ENCODE measurements at places on chromosomes 7 and 10.

DNA sequence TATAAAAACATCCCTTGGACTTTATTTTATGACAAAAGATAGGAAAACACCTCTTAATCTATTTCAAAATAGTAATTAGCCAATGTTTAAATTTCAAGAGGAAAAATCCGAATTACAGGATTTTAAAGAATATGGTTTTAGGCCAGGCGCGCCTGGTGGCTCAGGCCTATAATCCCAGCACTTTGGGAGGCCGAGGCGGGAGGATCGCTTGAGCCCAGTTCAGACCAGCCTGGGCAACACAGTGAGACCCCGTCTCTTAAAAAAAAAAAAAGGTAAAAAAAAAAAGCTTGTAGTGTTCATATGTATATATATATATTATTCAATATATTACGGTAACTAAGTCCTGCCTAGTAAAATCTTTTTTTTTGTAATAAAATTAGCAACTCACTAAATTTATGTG lies 1.4 kb downstream of the BNIP3 start:
- no peak for DNase-seq

DNA sequence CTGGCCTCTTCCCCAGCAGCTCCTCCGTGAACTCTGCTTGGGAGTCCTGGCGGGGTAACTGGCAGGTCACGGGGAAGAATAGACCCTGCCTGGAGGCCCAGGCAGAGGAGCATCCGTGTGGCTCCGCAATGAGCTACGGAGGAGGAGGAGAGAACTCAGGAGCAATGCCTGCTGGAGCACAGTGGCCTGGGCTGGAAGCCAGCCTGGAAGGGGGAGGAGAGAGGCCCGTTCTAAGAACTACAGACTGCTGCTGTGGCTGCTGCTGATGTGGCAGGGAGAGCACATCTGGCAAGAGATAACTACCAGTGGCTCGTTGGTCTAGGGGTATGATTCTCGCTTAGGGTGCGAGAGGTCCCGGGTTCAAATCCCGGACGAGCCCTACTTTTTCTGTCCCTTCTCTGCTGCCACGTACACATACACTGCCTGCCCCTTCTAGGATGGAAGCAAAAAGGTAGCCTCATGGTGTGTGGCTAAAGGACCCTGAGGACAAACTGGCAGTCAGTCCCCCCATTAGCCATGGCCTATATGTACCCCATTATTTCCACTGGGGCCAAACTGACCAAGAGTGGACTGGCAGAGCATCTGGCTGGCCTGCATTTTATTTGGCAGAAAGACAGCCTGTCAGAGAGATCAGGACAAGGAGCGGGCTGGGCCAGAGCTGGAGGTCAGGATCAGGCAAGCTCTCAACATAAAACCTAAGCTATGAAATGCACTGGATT lies 7.7 kb upstream of the OPN1SW start:
- DNase-seq: no peak

- DNase-seq: no peak
Observed at GRCh38 chr10:125337510-125337909, 177.1 kb upstream of the CTBP2 start.

GRCh38 chr7:149097088-149097487 lies 6.6 kb upstream of the ZNF786 start:
- no peak for DNase-seq

- no peak for DNase-seq
Observed at GRCh38 chr7:121330053-121330833, 1.4 kb downstream of the WNT16 start.

- DNase-seq: no peak
Observed at GRCh38 chr7:45203936-45204445, 46.4 kb downstream of the RAMP3 start.

DNA sequence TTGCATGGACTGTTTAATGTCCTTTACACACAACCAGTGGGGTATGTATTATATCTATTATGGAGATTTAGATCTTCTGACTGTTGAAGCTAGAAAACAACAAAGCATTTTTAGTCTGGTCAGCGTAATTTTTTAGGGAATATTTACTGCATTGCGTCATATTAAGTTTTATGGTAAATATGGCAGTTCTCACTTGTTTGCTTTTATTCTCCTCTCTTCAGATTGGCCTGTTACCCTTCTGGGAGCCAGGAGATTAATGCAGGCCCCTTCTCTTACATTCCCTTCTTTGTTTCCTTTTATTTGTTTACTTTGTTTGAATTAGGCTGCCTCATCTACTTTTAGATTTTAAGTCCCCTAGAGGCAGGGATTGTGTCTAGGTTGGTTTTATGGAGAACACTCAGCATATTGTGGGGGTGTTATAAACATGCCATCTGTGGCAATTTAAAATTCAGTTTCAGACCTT lies 13.8 kb downstream of the UBE2D1 start:
- DNase-seq: no peak

DNA sequence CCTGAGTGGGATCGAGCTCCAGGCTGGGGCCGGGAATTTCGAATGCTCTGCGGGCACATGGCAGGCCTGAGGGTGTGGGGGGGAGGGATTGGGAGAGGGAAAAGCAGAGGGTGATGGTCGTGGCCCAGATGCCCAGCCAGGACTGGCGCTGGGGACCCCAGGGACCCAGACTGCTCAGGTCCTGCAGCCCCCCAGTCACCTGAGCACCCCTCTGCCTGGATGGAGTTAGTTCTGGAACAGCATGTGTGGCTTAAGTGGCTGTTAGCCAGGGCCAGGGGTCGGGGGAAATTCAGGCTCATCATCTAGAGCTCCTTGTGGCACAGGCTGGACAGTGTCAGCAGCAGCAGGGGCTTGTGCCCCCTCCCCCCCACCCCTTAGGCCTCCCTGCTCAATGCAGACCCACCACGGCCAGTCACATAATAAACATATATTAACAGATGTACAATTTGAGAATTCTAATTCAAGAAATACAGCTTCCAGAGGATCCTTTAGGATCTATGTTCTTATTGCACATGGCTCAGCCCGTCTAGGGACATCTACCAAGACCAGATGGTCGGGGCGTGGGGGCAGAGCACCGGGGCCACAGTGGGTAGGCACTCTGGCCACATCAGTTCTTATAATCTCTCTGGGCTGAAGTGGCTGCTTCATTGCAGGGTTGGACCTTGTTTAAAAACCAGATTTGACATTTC lies 22.2 kb downstream of the DNAJB12 start:
- DNase-seq: no peak

DNA sequence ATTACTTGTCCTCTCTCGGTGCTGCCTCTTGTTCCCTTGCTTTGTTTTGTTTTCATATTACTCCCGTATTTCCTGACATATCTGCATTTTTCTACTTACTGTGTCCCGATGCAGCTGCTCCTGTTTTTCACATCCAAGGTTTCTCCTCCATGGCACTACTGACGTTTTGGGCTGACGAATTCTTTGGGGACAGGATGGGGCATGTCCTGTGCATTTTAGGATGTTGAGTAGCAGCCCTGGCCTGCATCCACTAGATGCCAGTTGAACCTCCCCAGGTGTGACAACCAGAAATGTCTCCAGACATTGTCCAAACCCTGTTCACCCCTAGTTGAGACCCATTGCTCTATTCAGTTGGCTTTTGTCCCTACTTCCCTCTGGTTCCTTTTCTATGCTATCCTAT lies 12.4 kb downstream of the ZNF789 start:
- no peak for DNase-seq

GRCh38 chr7:70881167-70881847 lies 250.6 kb upstream of the GALNT17 start:
- DNase-seq: no peak

DNA sequence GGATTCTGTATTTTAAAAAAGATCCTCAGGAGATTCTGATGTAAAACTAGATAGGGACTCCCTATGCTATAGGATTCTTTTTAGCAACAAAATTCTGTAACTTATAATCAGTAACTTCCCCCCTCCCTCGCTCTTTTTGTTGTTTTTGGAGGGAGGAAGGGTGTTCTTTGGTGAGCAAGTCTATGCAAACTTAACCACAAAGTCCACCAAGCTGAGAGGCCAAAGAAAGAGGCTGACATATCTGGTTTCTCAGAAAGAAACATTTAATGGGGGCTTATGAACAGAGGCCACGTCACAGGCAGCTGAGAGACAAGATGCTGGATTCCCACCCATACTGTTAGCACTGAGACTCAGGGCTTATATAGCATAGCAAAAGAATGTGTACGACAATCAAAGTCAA lies 14.3 kb upstream of the ABCB5 start:
- DNase-seq: no peak

GRCh38 chr7:954330-955238 lies at the start of gene ADAP1:
Gene ADAP1, minus strand, starts transcription at chr7:954680. Its CDS starts 203 bp downstream, at chr7:954477.
- DNase-seq: no peak

GRCh38 chr7:102080019-102080433 lies 206.6 kb upstream of the SH2B2 start:
- no peak for DNase-seq

GRCh38 chr10:93085272-93085859 lies 11.7 kb downstream of the CYP26A1 start:
- no peak for DNase-seq

DNA sequence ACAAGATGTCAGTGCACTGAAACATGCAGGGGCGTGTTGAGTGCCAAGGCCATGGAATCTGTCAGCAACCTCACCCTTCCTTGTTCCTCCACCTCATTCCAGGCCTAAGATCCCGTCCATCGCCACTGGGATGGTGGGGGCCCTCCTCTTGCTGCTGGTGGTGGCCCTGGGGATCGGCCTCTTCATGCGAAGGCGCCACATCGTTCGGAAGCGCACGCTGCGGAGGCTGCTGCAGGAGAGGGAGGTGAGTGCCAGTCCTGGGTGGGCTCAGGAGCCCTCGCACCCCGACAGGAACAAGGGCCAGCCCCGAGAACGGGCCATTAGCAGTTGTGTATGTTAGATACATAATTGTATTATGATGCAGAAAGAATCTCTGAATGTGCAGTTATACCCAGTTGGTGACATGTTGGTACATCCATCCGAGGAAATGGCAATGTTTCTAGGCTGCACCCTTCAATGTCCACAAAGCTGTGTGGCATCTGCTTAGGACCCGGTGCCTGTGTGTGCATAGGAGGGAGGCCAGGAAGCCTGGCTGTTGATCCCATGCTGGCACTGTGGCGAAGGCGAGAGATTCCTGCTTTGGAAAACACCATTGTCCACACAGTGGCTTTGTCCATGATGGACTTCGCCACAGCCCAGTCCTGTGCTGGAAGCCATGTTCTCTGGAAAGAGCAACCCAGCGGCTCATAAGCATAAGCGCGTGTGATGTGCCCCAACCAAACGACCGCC lies 154.2 kb downstream of the EGFR start:
- no peak for DNase-seq

- DNase-seq: peak; percentile 12
Observed at GRCh38 chr7:92988051-92988450, 129.7 kb downstream of the SAMD9 start.

DNA sequence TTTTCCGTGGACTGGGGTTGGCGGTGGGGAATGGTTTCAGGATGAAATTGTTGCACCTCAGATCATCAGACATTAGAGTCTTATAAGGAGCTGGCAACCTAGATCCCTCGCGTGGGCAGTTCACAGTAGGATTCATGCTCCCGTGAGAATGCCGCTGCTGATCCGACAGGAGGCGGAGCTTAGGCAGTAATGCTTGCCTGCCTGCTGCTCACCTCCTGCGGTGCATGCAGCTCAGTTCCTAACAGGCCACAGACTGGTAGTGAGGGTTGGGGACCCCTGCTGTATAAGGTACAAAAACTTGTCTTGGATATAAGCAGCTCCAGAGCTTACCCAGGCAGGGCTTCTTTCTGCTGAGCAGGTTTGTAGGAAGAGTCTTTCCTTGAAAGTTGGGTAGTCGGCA lies 53.9 kb downstream of the SHH start:
- no peak for DNase-seq

DNA sequence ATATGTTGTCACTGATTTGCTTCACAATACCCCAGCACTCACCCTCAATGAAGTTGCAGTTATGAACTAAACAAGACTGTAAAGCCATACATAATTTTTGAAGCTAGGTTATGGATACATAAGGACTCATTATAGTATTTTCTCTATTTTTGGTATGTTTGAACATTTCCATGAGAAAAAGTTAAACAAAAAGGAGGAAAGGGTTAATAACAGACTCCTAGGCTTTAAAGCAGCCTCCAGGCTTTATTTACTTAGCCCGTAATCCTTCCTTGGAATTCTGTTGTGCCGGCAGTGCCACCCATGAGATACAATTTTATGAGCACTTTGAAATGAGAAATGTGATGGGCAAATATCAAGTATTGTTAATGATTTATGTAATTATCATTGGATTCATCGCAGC lies 2.1 kb upstream of the DENND11 start:
- DNase-seq: no peak

GRCh38 chr7:84701524-84702306 lies 485.1 kb downstream of the SEMA3D start:
- DNase-seq: no peak

- no peak for DNase-seq
Observed at GRCh38 chr7:87833130-87833529, 43.0 kb downstream of the SLC25A40 start.

DNA sequence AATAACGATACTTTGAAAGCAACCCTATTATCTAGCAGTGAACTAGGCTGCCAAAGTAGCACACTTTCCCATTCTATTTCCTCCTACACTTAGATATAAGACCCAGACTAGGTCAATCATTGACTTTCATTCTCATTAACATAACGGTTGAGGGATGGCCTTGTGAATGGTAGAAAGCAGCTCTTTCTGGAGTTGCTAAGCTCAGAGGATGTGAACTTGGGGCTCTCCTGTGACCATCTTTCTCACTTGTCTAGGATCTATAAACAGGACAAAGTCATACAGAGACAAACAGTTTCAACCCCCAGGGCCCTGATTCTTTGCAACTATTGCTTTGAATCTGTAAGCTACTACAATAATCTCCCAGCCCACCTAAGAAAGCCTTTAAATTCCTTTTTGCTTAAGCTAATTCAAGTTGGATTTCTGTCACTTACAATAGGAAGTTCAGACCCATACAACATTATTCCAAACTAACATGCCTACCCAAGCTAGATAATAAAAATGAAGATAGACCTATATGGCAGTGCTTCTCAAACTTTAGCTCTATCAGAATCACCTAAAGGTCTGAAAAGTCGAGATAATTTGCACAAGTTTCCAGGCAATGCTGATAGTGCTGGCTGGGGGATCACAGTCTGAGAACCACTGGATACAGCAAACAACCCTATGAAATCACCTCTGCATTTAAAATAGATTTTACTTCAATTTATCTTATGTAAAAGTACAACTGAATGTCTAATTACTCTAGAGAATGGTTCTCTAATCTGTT lies 16.7 kb downstream of the P4HA1 start:
- DNase-seq: no peak

DNA sequence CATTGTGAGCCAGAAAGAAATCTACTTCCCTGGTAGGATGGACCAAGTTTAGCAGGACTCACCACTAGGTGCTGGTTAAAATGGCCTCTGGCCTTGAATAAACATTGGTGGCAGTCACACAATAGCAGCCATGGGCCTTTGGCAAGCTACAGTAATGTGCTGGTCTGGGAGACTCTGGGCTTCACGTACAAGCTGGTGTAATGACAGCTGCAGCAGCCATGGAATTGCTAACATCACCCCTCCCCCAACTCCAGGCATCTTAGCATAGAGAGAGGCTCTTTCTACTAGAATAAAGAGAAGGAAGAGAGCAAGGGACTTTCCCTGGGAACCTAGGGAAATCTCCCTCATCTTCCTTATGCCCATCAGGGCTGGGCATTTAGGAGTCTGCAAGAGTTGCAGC lies 205.1 kb upstream of the SEMA3A start:
- no peak for DNase-seq

GRCh38 chr10:69854511-69855345 lies 53.0 kb downstream of the COL13A1 start:
- DNase-seq: no peak

- no peak for DNase-seq
Observed at GRCh38 chr7:6256109-6256483, 16.3 kb downstream of the CYTH3 start.

GRCh38 chr10:124971276-124971675 lies 29.4 kb downstream of the ZRANB1 start:
- no peak for DNase-seq
